NCI-H524 (cell line): ENCODE measurements at places on chromosomes 4 and X.

GRCh38 chr4:1236103-1236641, 12.8 kb downstream of the CTBP1 start:
- DNase-seq: no peak

GRCh38 chr4:8084712-8085490, 73.7 kb downstream of the ABLIM2 start:
- peak; percentile 51 for DNase-seq

DNA sequence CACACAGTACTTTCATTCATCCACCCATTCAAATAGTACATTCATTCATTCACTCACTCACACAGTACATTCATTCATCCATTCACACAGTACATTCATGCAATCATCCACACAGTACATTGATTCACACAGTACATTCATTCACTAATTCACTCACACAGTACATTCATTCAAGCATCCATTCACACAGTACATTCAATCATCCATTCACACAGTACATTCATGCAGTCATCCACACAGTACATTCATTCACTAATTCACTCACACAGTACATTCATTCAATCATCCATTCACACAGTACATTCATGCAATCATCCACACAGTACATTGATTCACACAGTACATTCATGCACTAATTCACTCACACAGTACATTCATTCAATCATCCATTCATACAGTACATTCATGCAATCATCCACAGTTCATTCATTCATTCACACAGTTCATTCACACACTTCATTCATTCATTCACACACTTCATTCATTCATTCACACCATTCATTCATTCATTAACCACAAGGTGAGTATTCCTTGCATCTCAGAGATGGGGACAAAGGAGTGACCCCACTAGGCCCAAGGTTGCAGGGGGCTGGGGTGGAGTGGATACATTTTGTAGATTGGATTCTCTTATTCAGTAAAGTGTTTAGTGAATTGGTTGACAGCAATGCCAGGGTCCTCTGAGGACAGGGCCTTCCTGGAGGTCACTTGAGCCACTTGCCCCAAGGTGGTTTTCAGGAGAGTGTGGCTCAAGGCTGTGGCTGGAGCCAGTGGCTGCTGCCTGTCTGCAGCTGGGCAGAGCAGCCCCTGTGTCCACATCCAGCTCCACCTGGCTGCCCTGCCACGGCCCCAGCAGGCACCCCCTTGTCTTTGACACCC, 4.3 kb upstream of the SPON2 start:
- no peak for DNase-seq

DNA sequence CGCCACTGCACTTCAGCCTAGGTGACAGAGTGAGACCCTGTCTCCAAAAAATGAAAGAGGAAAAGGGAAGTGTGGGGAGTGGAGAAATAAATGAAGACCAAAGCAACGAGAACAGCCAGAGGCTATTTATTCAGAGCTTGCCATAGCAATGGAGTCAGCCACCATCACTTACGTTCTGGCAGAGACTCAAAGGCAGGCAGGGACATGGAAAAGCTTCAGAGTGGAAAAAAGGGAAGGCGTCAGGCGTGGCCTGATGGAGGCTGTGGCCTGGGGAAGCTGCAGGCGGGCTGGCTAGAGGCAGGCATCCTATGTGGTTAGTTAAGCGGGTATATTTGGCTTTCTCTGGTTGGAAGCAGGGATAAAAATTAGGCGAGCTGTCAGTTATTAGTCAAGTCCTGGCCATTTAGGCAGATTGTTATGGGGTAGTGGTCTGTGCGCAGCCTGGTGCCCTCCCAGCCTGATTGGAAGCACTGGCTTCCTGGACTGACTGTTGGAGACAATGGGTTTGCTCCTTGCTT, 73.3 kb downstream of the DCTD start:
- no peak for DNase-seq
